ENCODE measurements at places on chromosomes 5 and 9. TPM values are rescaled to one million over a fixed set of nuclear protein-coding genes. Genes with fewer than 3 reads are reported as not detected.

GRCh38 chr5:163498886-163499285 lies 6.5 kb upstream of the MAT2B start:
- no peak for DNase-seq

GRCh38 chr5:55385846-55386245 lies 78.1 kb downstream of the MTREX start:
- DNase-seq = no peak

GRCh38 chr5:58795327-58795726 lies 212.5 kb downstream of the RAB3C start:
- DNase-seq = no peak

DNA sequence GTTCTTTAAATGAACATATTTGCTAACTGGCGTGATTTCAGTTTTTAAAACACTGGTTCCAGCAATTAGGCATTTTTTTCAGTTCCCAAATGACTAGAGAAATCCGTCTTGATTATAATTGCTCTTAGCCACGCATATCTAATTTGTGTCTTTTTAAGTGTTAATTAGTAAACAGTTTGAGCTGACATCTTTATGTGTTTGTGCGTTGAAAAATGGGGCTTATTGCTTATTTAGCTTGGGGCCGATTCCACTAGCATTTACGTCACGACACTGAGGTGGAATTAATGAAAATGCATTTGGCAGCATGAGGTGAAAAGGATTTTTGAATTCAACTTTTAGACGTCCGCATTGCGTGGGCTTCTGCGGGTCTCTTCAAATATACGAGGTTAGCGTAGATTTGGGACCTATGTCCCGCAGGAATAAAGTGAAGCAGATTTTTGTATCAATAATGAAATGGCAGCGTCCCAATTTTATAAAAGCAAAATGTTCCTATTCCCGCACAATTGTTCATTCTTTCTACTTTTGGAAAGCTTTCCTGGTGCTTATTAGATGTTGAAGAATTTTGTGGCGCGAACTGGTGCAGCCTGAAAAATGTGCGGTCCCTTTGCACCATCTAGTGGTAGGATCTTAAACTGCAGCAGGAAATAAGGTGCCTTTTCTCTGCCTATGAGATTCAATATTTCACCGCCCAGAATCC lies 122.7 kb upstream of the LMX1B start:
- peak; percentile 28 for DNase-seq

DNA sequence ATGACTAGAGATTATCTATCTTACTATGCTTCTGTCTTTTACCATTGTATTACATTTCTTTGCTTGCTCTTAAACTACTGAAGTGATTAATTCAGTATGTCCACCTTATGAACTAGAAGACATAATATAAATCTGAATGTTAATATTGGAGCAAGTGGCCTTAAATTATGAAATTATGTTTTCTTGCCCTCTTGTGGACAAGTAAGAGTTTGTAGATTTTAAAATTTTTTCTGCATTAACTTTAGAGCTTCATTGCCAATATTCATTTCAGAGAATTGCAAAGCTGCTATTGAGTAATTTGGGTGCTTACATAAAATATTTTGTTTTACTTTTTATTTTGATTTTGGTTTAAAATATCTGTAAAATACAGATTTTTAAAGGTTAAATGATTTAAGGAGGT lies 55.3 kb downstream of the RANBP17 start:
- no peak for DNase-seq

Gene GPX3
- not detected for total RNA-seq

All from activated naive CD8-positive, alpha-beta T cell treated with anti-CD3 and anti-CD28 coated beads for 36 hours (primary cell).